KBM-7 (cell line): ENCODE measurements at places on chromosomes 4 and X.
A peak's percentile ranks its signal among the peaks of the same experiment; 100 is the strongest.

DNA sequence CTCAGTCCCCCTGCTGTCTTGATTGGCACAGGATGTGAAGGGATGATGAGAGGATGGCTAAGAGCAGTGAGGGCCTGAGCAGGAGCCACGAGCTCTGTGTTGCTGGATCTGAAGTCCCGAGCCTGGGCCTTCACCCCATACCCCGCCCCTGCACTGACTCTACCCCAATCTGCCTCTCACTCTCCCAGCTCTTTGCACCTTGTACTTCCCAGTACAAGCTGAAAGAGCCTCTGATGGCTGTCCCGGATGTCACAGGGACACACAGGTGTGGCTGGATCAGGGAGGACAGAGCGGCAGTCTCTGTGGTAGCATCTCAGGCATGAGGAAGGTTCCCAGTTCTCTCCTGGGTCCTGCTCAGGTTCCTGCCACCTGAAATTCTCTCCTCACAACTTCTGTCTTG lies 103.6 kb downstream of the CHIC2 start:
- no peak for DNase-seq

GRCh38 chr4:106017975-106018374 lies 122.7 kb downstream of the NPNT start:
- no peak for DNase-seq

- no peak for DNase-seq
Observed at GRCh38 chr4:86614865-86615264, 20.8 kb downstream of the PTPN13 start.

- DNase-seq = no peak
Observed at GRCh38 chr4:4696530-4696929, 154.7 kb upstream of the STX18 start.

DNA sequence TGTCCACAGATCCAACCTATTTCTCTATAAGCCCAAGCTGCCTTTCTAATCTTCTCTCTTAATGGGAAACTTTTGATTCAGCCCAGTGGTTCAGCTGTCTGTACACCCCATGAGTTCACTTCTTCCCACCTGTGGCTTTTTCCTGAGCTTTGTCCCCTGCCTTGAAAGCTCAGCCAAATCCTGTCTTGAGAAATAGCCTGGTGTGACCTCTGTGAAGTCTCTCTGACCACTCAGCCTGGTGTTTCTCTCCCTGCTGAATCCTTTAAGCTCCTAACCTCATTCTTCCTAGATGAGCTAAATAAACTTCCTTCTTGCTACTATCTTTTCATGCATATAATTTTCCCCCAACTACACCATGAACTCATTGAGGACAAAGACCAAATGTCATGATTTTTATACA lies 15.2 kb upstream of the HERC5 start:
- DNase-seq = no peak

DNA sequence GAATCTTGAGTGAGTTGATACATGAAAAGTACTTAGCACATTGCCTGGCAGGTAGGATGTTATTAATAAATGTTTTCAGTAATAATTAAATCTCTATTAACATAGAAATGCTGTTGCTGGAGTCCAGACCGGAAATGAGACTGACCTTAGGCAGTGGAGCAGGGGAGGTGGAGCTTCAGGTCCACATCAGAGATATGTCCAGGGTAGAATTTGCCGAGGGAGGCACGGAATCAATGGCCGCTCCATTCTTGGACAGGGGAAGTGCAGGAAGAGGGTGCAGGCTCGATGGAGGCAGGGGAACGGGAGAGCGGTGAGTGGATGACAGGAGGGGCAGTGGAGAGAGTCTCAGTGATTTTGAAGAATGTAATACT lies 107.3 kb downstream of the GATB start:
- no peak for DNase-seq

DNA sequence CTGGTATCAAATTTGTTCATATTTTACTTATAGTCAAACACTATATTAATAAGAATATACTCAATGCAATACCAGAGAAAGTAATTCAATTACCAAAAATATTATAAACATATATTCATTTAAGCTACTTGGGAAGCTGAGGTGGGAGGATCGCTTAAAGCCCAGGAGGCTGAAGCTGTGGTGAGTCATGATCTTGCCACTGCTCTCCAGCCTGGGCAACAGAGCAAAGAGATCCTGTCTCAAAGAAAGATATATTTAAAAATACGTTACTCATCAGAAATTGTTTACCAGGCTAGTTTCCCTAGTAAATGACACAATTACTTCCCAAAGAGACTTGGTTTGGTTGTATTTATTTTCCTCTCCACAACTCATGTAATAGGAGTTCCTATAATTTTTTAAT lies 433.6 kb downstream of the GASK1B start:
- DNase-seq = no peak

- no peak for DNase-seq
Observed at GRCh38 chrX:32024072-32024471, 952.2 kb upstream of the FTHL17 start.

GRCh38 chr4:74365761-74366160 lies 816 bp downstream of the EREG start:
- no peak for DNase-seq

DNA sequence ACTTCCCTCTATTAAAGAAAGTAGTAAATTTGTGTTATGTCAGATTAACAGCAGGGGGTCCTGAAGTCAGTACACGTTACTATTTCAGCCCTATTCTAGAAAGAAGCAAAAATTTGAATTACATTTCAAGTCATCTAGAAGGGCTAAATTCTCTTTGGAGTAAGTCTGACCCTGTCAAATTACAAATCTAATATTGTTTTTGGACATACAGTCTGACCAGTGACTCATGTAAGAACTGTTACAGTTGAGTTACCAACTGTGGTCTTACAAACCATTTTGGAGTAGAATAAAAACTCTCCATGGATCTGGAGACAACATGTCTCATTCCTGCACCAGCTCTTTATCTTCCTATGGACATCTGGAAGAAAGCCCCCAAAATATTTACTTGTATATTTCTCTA lies 36.0 kb upstream of the GYPA start:
- DNase-seq = peak; percentile 7

GRCh38 chr4:113522433-113522832 lies 239.1 kb downstream of the CAMK2D start:
- DNase-seq = no peak

GRCh38 chrX:11171956-11172355 lies 60.8 kb downstream of the HCCS start:
- DNase-seq = no peak

GRCh38 chrX:23694606-23695005 lies 27.3 kb downstream of the PRDX4 start:
- DNase-seq = peak; percentile 55

- peak; percentile 50 for DNase-seq
Observed at GRCh38 chr4:48180234-48180633, 46.2 kb upstream of the TXK start.

DNA sequence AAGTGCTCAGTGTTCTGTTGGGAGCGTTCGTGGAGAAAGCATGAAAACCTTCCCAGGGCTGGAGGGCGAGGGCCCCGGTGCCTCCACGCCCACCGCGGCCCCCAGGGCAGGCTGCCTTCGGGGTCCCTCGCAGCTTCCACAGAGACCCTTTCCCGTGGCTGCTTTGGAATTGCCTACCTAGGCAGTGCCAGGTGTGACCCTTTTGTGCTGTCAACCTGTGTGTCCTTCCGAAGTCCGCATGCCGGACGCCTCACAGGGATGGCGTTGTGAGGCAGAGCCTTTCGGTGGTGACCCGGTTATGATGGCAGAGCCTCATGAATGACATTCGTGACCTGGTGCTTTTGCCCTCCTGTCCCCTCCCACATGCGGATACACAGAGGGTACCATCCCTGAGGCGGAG lies 17.4 kb downstream of the TMEM175 start:
- DNase-seq = no peak

DNA sequence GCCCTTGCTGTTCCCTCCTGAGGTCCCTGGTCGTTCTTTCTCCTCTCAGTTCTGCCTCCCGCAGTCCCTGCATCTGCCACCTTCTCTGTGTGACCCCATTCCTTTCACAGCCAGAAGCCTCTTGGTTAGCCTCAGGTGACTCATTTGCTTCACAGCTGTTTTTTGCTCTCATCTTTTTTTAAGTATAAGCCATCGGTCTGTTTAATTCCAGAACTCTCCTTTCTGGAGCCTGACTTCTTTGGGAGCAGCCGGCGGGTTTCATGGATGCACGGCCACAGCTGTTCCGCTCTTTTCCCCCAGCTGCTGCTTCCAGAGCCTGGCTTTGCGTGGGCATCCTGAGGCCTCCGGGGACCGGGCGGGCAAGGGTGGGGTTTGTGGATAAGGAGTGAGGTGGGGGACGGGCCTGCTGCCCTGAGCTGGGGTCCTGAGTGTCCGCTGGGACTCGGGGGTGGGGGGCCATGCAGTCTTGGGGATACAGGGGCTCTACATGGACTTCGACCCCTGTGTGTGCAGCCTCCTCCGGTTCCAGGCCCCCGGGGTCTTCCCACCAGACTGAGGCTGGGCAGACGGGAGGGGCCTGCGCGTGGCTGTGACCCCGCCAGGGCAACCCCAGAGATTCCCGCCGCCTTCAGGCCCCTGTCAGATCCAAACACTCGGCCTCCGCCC lies 46.7 kb downstream of the PCGF3 start:
- DNase-seq = no peak

DNA sequence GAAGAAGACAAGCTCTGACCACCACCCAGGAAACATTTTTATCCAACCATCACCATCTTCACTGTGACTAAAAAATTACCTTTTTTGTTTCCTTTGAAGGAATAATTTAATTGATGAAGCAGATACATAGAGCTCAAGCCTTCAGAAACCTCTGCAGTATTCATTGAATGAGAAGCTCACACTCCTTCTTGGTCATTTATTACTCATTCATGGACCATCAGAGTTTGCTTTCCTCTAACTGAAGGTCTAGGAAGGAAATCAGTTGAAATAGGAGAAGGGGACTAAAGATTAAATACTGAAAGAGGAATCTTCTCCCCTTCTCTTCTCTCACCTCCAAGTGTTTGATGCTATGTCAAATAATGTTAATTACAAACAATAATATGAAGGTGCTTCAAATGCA lies 290.6 kb upstream of the KLF3 start:
- DNase-seq = no peak

DNA sequence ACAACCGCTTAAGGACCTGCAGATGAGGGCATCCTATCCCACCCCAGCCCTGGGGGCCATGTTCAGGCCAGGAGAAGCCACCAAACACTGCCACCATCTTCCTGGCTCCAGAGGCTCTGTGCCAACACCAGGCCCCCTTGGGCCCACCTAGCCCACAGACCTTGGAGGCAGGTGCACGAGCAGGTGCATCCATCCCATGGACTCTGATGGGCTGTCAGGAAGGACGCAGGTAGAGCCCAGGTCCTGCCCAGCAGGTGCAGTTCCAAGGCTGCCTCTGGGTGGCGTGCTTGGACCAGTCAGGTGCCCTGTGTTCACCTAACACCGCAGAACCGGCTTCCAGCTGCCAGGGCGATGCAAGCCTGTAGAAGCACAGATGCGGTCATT lies 22.8 kb upstream of the PDE6B start:
- peak; percentile 25 for DNase-seq
